ENCODE measurements at places on chromosomes 2 and 18.

GRCh38 chr2:228540976-228541375 lies 359.5 kb upstream of the SPHKAP start:
- DNase-seq, result no peak

DNA sequence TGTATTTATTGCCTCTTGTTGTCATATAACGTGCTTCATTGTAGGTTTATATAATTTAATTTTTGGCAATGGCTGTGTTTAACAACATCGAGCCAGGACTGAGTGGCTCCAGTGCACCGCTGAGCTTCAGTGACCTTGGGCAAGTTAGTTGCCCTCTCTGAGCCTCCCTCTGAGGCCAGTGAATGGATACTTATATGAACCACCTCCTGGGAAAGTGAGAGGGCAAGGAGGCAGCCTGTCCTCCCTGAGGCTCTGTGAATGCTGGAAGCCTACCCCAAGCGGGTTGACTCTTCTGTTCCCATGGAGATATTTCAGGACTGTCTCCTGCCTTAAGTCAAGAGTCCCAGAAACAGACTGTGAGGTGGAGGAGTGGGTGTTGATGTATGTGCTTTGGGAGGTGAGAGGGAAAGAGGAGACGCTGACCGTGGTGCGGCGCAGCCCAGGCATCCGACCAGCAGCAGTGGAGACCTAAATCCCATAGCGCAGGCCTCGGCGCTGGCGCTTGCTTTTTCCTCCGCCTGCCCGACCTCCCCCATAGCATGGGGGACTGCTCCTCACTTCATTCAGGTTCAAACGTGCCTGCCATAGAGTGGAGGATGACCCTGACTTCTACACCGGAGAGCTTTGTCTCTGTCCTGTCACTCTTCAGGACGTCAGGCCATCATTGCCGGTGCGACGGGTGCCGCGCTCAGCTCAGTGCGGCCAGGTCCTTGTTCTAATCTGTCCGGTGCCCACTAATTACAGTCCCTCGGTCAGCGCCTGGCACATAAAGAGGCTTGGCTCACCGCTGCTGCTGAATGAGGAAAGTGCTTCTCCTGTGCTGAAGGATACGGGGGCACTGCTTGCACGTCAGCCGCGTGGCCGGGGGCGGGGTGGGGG lies 167.3 kb upstream of the HS6ST1 start:
- DNase-seq, result no peak

DNA sequence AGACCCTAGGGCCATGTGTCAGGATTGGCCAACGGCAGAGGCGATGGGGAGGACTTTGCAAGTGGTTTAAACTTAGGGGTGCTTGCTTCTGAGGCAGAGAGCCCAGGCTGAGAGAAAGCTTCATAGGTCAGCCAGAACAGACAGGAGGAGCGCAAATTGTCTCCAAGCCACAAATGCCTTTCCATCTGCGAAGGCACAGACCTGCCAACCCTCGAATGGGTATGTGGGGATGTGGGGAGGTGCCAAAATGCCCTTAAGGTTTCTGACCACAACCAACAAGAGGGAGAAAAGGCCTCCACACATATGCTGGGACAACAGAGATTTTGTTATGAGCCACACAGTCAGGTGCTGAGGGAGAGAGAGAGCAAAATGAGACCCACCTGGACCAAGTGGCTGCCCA lies 283.6 kb downstream of the CYP26B1 start:
- DNase-seq, result no peak

GRCh38 chr18:6327485-6327884 lies 87.2 kb downstream of the L3MBTL4 start:
- DNase-seq, result no peak

DNA sequence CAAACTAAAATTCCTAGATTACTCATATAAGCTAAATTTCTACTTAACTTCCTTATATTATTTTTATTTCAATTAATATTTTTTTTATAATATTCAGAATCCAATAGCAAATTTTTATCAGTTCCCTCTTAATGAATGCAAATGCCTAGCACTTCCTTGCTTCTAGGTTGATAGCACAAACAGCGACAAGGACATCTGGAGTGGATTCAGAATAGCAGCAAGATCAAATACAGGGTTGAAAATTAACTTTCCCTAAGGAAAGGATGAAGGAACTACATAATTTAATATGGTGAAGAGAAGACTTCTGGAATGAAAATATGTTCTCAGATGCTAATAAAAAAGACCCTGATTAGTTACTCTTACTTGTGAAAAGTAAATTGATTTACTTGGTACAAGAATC lies 64.5 kb downstream of the PIGN start:
- no peak for DNase-seq

- no peak for DNase-seq
Measured at GRCh38 chr2:116810071-116810470, 1004.4 kb upstream of the DDX18 start.

DNA sequence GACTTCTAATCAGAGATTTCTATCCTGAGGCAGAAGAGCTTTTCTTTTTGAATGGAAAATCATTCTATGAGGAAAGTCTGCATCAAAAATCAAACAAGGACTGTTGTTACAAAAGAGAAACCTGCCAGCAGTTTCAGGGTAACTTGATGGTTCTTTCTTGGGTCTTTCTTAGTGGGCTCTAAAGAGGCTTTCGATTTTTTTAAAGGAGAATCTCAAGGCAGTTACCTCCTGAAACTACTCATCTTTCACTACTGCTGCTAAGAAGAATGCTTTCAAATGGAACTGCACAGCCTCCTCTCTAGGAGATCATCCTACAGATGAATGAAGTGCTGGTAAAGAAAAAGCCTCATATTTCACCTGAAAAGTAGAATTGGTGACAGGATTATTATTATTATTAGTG lies 272.3 kb downstream of the ERBB4 start:
- no peak for DNase-seq

- no peak for DNase-seq
Measured at GRCh38 chr18:45284174-45284573, 331.1 kb upstream of the SLC14A2 start.

GRCh38 chr2:3344897-3345296 lies 32.7 kb downstream of the EIPR1 start:
- no peak for DNase-seq

DNA sequence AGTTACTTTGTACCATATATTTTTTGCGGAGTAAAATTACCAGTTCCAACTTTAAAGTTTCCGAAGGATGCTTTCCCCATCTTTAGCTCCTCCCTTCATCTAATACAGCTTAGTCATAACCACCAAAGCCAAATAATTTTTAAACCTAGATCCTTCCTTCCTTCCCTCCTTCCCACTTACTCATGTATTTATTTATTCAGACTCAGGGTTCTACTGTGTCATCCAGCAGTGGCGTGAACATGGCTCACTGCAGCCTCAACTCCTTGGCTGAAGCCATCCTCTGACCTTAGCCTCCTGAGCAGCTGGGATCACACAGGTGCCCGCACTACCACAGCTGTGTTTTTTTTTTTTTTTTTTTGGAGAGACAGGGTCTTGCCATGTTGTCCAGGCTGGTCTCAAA lies 4.4 kb downstream of the LPIN2 start:
- DNase-seq, result peak; percentile 86

- peak; percentile 52 for DNase-seq
Measured at GRCh38 chr2:144477957-144478311, 42.0 kb downstream of the ZEB2 start.

GRCh38 chr2:191650896-191651773 lies 26.8 kb upstream of the NABP1 start:
- peak; percentile 17 for DNase-seq
